Effector CD4-positive, alpha-beta T cell (primary cell): ENCODE measurements at places on chromosomes 3 and 15.

DNA sequence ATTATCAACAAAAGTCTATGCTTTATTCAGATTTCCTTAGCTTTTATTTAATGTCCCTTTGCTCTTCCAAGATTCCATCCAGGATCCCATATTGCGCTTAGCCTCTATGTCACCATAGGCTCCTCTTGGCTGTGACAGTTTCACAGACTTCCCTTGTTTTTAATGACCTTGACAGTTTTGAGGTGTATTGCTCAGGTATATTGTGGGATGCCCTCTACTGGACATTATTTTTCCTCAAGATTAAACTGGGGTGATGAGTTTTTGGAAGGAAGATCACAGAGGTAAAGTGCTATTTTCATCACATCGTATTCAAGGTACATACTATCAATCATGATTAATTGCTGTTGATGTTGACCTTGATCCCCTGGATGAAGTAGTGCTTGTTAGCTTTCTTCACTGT, 99.1 kb upstream of the SMAD3 start:
- no peak for DNase-seq

DNA sequence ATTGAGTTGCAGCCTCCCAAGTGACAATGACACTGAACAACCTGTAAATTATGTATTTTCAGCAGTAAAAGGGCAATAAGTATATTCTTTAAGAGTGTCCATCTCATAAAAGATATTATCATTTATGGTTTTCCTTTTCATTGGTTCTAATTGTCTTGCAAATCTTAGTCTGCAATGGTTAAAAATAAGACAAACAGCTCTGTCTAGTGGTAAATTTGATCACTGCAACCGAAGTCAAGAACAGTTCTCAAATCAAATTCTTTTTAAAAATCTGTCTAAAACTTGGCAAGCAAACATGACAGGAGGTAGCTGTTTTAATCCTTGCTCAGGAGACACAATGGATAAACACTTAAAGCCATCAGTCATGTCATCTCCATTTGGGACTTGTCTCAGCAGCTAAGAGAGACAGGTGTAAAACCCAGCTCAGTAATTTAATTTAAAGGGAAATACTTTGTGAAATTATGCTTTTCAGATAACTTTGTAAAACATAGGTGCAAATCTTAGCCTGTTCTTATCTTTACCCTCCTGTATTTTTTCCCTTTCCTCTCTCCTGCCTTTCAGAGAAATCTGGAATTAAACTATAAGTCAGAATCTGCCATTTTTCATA, 150.3 kb upstream of the ARHGEF26 start:
- no peak for DNase-seq

DNA sequence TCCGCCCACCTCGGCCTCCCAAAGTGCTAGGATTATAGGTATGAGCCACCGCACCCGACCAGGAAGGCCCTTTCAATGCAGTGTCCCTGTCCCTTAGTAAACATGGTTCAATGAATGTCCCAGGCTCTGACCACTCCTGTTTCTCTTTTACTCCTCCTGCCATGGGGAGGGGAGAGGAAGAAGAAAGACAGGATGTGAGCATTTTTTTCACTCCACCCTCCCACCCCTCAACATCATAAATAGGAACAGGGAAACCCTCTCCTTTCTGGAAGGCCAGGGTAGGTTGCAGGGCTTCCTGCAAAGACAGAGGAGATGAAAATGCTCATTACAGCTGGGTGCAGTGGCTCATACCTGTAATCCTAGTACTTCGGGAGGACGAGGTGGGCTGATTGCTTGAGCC, 7.5 kb upstream of the TATDN2 start:
- DNase-seq = no peak

GRCh38 chr3:73719413-73719851, 94.7 kb upstream of the PDZRN3 start:
- no peak for DNase-seq
